Activated T-cell treated with anti-CD3 and anti-CD28 coated beads for 1 hour (primary cell): ENCODE measurements at places on chromosomes 7 and 10.
A peak's percentile ranks its signal among the peaks of the same experiment; 100 is the strongest.

DNA sequence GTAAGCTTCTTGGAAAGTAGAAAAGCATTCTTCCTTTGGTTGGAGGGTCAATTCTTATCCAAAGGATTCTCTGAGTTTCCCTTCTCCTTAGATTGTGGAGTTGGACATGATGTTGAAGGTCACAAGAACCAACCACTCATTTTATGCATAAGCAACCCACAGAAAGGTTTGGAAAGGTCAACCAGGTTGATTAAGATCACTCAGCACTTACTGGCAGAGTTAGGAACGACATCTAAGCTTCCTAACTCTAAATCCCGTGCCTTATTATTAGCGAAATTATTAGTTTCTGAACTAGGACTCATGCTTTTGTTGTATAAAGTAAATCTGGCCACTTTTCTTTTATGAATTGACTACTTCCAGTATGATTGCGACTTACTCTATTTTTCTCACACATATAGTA lies 137.0 kb upstream of the MINDY3 start:
- no peak for DNase-seq

DNA sequence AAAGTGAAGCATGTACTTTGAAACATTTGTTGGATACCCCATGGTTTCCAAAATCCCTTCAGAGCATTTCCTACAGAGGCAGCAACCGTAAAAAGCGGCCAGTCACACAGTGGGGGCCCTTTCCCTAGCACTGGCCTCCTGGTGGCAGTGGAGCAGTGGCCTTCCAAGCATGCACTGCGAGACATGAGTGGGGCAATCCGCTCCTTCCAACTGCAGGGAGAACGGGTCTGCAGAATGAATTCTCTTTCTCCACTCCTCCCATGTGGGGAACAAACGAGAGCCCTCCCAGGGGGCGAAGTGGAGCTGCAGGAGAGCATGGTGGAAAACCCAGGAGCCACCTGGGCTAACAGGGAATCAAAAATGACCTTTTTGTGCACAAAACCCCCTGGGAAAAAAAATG lies 542.9 kb upstream of the GALNT17 start:
- DNase-seq, result no peak

DNA sequence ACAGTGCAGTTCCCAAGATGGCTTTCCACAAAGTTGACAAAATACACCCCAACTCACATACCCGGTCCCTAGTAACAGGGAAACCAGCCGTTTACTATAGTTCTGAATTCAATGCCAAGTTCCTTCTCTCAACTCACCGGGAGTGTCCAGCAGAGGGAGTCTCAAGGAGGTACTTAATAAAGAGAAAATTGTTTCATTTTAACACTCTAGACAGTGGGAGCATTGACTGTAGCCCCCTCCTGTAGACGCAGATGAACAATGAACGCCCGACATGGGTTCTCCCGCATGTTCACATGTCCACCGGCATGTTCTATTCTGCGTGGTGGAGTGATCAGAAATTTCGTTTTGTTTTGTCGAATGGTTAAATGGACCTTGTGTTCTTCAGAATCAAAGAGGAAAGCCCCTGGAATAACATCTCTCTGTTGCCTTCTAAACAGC lies 1.9 kb downstream of the HIPK2 start:
- DNase-seq, result peak; percentile 39

DNA sequence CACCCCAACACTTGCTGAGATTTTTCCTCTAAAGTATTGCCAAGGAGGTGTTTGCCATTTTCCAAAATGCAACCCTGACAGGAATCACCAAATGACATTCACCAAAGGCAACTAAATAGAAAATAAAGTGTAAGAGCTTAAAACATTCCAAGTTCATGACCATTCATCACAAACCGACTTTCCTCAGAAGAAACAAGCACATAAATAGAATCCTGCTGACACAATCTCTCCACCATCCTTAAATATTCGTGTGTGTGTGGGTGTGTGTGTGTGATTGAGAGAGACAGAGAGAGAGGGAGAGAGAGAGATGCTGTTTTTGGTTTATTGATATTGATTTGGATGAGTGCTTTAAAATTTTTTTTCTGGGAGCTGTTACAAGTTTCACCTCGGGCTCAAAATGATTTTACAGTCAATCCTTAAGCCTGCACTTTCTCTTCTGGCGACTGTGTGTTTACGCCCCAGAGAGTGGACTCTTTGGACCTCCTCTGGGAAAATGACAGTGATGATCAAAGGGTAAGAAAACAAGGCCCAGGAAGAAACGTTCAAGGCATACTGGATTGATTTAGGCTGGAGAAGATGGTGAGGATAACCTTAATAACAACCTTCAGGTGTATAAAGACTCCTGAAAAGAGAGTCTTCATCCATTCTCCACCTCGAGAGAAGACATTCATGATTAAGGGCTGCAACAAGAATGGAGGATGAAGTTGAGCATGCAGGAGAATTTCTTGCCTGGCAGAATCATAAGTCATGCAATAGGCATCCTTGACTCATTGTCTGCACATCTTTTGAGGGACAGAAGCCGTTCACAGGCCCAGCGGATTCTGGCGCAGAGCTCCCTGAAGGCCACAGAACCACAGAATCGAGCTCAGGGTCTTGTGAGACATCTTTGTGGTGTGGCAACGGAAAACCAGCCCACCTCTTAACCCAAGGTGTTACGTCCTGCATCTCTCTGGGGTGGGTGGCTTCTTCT lies 104.4 kb upstream of the FGFR2 start:
- DNase-seq, result no peak

DNA sequence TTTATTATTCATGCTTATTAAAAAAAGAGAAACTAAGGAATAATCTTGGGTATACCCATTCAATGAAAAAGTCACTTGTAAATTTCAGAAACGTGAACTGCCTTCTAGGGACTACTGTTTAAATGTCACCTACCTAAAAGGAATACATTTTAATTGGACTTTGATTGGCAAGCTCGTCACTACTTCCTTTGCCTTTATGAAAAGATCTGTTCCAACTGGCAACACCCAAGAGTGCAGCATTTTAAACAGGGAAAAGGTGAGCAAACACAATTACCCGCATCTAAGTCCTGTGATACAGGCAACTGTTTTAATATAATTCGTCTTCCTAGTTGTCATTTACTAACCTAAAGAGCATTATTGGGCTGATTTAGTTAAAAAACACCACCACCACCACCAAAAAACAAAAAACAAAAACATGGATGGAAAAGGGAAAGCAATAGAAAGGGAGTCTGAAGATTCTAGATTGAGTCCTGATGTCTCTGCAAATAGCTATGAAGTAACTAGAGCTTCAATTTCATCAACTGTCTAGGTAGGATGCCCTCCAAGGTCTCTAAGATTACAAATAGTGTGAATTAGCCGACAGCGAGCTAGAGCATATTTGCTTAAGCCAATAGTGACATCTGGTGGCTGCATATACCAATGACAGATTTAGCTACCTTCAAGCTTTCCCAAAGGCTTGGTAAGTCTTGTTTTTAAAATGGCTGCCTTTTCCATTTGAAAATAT lies 33.8 kb upstream of the ICA1 start:
- DNase-seq, result no peak

DNA sequence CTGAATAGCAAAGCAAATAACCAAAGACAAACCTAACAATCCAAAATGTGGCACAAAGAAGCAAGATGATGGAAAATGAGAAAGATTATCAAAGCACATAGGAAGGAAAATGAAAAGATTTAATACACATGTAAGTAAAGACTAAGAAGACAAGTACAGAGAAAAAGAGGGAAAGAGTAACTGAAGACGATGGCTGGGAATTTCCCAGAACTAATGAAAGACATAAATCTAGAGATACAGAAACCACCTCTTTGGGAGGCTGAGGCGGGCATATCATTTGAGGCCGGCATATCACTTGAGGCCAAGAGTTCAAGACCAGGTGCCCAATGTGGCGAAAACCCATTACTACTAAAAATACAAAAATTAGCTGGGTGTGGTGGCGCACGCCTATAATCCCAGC lies 46.8 kb downstream of the CCDC6 start:
- no peak for DNase-seq

DNA sequence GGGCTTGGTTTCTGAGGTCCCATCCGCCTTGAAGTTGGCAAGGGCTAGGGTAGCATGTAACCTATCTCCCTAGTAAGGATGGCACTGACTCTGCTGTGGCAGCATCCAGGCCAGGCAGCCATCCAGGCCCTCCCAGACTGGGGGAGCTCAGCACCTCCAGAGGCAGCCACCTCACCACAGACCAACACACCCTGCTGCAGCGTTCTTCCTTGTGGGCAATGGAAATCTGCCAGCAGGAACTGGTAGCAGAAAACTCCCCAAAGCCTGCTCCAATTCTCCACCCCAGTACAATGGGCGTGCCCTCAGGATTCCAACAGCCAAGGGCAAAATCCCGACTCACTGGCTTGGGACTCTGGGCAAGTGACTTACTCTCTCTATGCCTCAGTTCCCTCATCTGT lies 27.5 kb downstream of the DLG5 start:
- DNase-seq, result no peak

DNA sequence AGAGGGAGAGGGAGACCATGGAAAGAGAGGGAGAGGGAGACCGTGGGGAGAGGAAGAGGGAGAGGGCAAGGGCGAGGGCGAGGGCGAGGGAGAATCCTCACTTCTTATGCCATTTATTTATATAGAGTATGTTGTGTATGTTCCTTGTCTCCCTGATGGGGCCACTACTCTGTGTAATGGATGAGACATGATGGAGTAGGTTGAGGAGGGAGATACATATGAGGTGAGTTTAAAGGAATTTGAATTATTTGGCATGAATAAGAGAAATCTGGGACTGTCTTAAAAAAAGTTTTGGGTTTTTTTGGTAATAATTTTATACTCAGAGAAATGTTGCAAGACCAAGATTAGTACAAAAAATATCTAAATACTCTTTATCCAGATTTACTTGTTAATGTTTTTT lies 20.1 kb downstream of the CCSER2 start:
- DNase-seq, result no peak

- DNase-seq, result no peak
These were observed 552.5 kb upstream of the SORCS1 start for GRCh38 chr10:107717046-107717445.

GRCh38 chr7:48671656-48672055 lies 252.7 kb upstream of the CDC14C start:
- DNase-seq, result no peak

DNA sequence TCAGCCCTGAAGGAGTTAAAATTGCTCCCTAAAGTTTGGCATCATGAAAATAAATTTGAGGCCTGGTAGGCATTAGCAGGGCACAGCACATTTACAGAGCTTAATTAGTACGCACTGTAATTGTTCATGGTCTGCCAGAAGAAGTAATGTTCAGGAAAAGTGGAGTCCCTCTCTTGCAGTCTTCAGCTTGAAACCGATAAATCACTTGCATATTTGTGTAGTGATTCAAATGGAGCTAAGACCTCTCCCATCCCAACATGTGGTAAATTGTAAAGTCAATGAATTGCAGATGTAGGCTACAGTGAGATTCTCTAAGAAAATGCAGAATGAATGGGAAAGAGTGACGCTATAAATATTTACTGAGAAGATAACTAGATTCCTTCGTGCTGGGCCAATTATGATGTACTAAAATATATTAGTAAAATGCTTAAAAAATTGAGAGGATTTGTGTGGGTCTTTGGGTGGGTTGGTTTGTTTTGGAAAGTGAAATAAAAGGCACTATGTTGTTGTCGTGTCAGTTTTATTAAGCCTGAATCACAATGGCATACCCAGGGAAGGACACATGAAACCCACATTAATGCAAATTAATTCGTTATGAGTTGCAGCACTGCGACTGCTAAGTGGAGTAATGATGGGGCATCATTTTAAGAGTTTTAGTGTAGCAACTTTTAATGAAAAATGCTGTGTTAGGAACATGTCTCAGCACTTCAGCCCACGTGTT lies 8.4 kb downstream of the TCF7L2 start:
- DNase-seq, result no peak

DNA sequence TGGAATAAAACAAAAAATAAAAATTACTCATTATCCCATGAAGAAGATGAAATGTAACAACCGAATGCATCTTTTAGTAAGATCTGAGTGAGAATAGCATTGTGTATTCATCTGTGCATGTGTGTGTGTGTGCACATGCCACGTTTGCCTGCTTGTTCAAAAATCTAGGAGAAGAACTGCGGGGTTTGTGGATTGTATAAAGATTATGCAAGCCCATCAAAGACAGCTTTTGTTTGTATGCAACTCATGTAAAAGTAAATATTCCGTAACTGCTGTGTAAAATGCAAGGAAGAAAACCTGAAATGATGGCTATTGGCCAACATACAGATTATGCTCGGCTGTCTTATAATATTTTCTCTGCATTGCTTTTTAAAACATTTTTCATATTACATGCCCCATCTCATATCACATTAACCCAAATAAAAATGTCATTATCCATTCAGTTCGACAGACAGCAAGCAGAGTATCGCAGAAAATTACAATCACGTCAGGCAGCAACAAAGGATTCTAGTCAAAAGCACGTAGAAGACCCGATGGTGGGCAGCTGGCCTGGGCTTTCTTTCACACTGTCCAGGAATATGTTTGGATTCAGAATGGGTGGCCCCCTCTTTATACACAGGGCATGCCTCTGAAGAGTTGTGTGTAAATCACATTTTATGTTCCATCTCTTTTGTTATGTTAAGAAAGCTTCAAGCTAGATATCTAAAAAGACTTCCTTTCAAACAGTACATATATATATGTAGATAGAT lies 114.0 kb downstream of the PARP12 start:
- DNase-seq, result no peak

GRCh38 chr10:52780391-52781155 lies 8.0 kb upstream of the MBL2 start:
- DNase-seq, result no peak

- DNase-seq, result no peak
These were observed 36.7 kb upstream of the INPP5A start for GRCh38 chr10:132500781-132501415.

GRCh38 chr7:10860516-10860915 lies 113.2 kb upstream of the PHF14 start:
- DNase-seq, result no peak

- DNase-seq, result no peak
These were observed 580.8 kb downstream of the GALNT17 start for GRCh38 chr7:71712653-71713180.

DNA sequence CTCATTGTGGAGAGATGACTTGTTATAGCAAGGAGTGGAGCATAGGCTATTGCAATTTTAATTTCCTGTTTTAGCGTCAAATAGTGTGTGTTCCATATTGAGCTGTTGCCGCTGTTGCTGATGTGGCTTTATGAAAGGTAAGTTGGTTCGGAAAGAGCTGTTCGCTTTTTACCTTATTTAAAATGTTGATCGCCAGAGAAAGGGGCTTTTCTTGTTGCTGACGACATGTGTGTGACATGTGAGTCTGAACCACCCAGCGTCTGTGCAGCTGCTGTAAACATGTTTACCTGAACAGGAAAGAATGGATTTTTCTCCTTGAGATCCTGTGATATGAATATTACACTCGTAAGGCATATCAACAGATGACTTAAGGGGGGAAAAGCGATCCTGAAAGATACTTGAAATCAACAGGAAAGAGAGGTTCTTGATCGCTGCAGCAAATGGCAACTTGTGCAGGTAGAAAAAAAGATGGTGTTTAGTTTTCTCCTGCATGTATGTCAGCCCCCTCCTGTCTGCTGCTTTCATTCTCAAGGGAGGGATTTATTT lies 2.5 kb downstream of the ZEB1 start:
- no peak for DNase-seq
